Mucosa of gallbladder (tissue), 1 donor: ENCODE measurements at places on chromosomes 12 and 14.

GRCh38 chr12:120237360-120238171, 28.0 kb downstream of the PXN start:
- peak; percentile 60 for DNase-seq

GRCh38 chr14:101176535-101177205, 273.1 kb upstream of the RTL1 start:
- no peak for DNase-seq

- DNase-seq, result no peak
Measured at GRCh38 chr14:97282210-97283004, 485.2 kb downstream of the VRK1 start.

DNA sequence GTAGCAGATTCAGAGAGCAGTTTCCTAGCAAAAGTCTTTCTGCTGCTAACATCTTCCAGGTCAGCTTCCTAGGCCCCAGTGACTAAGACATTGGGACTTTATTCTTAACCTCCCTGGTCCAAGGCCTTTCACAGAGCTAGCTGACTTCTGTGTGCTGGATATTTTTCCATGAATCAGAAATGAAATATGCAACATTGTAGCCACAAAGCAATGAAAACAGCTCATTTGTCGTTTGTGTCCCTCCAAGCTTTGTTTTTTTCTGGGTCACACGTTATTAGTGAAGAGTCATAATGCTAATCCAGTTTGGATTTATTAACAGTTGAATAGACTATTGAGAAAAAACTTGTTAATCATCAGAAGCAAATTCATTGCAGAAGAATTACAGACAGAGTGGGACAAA, 82.4 kb downstream of the ARF6 start:
- no peak for DNase-seq

- DNase-seq, result no peak
Measured at GRCh38 chr12:1747609-1748008, 56.7 kb downstream of the ADIPOR2 start.

GRCh38 chr12:67803278-67803993, 154.9 kb downstream of the DYRK2 start:
- no peak for DNase-seq
